ENCODE measurements at places on chromosomes 4 and X.

- DNase-seq: peak; percentile 11
Observed at GRCh38 chr4:4524364-4524763, 17.5 kb downstream of the STX18 start.

DNA sequence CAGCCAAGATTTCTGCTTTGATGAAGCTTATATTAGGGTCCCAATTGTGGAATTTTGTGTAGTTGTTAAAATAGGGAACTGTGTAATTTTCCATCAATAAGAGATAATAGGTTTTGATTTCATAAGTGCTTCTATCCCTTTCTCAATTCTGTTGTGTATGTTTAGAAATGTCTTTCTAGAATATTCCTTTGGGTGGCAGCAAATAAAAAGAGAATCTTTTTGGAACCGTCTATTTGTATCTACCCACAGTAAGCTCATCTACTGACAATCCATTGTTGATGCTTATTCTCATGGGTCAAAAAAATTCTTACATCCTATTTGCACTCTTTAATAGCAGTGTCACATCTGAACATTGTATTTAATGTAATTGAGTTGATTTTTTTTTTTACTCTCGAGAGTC, 61.7 kb downstream of the TMA16 start:
- DNase-seq: no peak

DNA sequence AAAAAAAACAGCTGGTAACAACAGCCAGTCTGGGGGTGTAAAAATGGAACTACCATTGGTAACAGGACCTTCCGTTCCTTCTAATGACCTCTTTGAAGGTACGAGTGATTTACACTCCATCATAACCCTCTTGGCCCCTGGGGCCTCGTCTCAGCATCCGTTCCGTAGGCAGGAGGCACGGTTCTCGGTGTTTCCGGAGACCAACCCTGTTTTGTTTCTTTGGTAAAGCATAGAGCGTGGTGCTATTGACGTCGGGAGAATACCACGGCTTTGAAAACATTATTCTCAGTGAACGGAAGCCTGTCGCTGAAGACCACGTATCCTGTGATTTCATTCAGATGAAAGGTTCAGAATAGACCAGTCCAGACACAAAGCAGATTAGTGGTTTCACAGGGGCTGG, 198.9 kb downstream of the ASMT start:
- no peak for DNase-seq

DNA sequence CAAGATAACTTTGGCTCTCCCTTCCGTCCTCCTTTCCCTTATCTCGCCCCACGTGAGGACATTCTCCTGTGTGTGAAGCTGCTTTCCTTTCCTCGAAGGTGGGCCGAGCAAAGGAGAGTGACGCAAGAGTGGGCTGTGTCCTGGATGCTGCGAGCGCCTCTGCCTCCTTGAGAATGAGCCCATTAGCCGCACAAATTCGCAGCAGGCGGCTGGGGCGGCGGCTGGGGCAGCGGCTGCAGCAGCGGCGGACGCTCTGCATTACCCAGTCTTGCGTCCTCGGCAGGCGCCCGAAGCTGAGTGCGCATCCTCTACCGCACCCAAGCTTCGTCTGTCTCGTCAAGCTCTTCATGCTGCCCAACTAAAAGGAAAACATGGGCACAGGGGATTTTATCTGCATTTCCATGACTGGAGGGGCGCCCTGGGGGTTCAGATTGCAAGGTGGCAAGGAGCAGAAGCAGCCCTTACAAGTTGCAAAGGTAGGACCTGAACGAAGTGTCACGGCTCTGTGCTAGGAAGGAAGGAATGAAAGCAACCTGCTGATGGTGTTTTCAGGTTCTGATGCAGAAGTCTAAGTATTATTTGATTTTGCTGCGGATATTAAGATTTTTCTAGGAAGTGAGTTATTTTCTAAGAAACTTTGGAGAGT, at the start of gene SYNPO2:
SYNPO2 (plus strand) TSS at position 189 of the 646 bp plus-strand sequence; CDS start at position 372, 183 bp downstream.
- DNase-seq: peak; percentile 13

GRCh38 chr4:143282211-143282707, 54.4 kb upstream of the GAB1 start:
- DNase-seq: no peak

- DNase-seq: no peak
Observed at GRCh38 chr4:123506011-123506695, 109.6 kb downstream of the SPRY1 start.

DNA sequence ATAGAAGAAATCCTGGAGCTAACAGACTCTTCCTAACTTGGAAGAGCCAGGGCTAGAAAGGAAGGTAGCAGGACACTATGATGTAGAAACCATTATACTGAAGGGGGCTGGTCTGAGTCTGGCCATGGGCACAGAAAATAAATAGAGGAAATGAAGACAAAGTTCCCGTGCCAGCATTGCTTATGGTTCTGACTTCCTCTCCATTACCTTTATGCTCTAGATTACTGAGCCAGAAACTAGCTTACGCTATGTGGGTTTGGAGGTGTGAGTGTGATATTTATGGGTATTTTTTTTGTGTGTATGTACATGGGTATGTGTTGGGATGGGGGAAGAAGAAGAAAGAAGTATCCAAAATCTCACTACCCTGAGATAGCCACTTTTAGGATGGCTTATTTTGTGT, 148.3 kb downstream of the GLUD2 start:
- no peak for DNase-seq

- DNase-seq: no peak
Observed at GRCh38 chrX:147920161-147920666, 8.5 kb downstream of the FMR1 start.

- DNase-seq: no peak
Observed at GRCh38 chr4:54107951-54108748, 8.2 kb downstream of the GSX2 start.

GRCh38 chrX:45731448-45731847, 530.8 kb upstream of the DIPK2B start:
- no peak for DNase-seq

DNA sequence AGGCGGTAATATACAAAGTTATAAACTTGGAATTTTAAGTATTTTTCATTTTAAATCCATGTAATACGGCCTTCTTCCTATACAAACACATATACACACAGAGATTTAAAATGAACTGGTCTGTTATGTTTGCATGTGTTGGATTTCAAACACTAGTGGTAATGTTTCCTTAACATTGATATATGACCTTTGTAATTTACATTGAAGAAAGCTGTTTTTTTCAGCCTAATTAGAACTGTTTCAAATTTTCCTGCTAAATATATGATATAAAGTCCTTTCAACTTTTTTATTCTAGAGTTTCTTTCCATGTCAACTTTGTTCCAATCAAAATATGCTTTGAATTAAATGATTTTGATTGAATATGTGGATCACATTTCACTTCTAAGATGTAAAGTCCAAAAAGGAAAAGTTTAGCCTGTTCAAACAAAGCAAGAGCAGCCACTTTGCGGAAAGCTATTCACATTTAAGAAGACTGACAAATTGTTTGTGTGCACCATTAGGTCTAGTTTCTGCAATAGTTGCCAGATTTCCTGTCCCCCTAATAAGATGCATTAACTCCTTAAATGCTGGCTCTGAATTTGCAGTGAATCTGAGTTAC, 226.0 kb upstream of the MAB21L2 start:
- no peak for DNase-seq

DNA sequence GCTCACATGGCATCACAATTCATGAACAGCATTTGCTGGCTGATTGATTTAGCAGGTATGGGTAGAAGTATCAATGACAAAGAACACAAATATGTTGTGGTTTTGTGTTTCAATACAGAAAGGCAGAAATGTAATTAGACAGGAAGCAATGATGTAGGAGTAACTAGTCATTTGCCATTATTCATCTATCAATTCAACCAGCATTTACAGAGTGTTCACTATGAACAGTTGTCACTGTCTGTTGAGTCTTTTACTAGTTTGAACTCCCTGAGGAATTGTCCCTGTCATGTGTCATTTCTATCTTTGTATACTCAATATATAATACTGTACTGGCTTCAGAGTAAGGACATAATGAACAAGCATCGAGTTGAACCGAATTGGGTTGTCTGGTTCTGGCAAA, 51.5 kb upstream of the ARHGAP24 start:
- DNase-seq: no peak

GRCh38 chr4:6834867-6835266, 52.3 kb downstream of the KIAA0232 start:
- no peak for DNase-seq

DNA sequence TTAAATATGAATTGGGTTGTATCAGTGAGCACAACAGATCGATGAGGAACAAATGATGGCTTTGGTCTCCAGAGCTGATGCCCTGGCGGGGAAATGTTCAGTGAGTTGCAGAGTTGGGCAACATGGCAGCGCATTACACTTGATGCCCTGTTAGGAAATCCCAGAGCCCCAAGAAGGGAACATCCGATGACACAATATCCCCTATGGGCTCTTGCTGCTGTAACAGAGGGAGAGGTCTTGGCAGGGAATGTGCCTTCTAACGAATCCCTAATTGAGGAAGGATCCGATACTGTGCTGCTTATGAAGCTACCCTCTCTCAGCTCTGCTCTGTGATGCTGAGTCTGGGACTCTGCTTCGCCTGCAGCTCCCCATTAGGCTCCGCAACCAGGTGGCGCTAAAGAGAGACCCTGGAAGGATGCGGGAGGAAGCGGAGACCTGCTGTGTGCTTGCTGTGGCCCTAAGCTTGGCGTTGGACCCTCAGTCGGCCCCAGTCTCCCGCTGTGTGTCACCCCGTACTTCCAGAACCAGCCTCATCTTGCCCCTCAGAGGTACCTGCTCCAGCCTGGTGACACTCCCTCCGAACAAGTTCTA, 38.9 kb downstream of the PDHA1 start:
- peak; percentile 54 for DNase-seq

DNA sequence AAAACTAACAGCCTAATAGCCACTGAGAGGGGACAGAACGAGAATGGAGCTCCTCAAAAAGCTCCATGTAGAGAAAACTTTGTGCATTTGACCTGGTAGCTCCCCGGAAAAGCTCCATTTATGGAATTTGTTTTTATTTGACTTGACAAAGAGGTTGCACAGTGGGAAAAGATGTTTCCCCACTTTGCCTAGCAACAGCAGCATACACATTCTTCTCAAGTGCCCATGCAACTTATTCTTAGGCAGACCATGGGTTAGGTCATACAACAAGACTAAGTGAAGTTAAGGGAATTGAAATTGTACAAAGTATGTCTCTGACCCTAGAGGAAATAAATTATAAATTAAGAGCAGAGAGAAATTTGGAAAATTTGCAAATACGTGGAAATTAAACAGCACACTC, 949.6 kb upstream of the PRKX start:
- DNase-seq: no peak

DNA sequence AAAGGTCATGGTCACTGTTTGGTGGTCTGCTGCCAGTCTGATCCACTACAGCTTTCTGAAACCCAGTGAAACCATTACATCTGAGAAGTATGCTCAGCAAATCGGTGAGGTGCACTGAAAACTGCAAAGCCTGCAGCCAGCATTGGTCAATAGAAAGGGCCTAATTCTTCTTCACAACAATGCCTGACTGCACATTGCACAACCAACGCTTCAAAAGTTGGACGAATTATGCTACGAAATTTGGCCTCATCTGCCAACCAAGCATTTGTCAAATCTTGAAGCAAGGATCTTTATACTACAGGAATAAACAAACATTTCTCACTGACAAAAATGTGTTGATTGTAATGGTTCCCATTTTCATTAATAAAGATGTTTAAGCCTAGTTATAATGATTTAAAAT, 90.4 kb downstream of the EIF4E start:
- no peak for DNase-seq

DNA sequence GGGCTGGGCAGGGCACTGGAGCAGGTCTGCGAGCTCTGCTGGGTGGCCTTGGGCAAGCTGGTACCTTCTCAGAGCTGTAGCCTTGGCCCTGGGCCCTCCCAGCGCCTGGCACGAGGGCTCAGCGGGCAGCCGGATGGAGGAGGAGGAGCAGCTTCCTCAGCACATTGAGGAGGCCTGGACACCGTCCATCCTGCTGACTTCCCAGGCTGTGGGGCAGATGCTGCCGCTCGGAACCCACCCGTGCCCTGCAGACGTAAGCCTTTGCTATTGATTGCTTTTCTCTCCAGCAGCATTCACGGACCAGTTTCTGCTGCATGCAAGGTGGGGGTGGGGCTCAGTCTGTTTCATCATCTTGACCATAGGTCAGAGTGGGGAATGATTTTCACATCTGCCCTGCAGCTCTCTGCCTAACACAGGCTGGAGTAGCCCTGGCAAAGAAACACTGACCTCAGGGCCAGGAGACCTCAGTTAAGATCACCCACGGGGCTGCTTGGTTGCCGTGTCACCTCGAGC, 80.7 kb upstream of the PSAPL1 start:
- no peak for DNase-seq

- DNase-seq: no peak
Observed at GRCh38 chr4:147853706-147854105, 121.8 kb downstream of the ARHGAP10 start.

DNA sequence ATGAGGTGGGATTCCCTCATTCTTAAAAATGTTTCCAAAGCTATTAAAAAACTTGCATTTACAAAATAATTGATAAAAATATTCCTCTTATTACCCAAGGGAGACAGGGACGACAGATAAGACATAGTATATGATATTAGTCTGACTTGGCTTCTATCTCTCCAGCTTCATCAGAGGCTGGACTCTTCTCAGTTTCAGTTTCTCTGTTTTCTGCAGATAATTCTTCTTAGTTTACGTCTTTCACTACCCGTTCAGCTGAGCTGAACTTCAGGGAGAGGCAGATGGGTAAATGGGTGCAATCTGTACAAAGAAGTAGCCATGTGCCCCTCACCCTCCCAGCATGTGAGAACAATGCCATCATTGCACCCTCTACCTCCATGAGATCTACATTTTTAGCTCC, 214.0 kb upstream of the SLIT2 start:
- DNase-seq: no peak

DNA sequence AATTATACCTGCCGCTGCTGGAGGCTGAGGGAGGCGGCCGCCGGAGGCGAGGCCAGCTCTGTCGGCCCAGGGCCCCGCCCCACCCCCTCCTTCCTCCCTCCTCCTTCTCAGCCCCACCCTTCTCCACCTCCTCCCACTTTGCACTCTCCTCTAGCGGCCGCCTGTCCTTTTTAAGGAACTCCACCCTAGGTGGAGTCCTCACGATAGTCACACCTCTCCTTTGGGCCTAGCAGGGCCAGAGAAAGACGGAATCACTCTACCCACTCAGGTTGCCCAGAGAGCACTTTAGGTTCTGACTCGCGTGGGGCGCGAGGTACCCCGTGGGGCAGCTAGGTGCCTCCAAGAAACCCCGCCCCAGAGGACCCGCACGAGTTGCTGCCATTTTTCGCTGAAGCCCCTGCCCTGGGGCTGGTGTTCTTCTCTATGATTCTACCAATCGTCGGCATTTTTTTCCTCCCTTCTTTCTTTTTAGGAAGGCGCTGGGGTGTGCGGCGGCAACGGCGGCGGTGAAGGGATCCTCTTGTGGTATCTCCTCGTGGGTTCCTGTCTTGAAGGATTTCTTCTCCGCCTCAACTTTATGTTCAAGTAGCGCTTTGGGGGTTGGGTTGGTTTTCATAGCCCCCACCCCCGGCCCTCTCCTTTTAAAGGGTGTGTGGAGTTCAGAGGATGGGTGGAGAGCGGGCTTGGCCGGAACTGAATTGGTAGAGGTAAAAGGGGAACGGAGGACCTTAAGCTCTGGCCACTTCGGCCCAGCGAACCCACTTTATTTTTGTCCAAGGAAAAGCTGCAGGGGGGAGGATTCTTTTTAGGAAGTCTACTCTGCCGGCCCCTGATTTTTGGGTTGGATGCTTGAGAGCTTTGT, at the start of gene KLF8:
KLF8 (plus strand) TSS at position 136 of the 862 bp plus-strand sequence. CDS start 979 bp downstream, outside the sequence.
- DNase-seq: peak; percentile 22
